ENCODE measurements at places on chromosomes 7 and 10.

- DNase-seq: no peak
Measured at GRCh38 chr7:126605553-126605952, 647.2 kb downstream of the GRM8 start.

DNA sequence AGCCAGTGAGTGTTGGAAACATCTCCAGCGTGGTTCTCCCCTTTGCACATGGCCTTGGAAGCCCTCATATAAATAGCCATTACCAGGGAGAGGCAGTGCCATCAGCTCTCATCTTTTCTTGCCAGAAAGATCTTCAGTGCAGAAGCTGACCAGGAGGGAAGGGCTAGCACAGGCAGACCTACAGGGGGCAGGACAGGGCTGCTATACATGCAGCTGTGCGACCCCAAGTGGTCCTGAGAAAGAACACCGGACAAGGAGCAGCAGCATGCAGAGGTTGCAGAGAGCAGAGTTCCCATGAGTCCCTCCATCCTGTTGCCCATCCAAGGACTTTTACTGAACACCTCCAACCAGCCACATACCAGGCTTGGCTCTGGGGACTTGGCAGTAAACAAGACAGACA is 17.1 kb downstream of the GRID1 start:
- DNase-seq: no peak

GRCh38 chr7:42197451-42197850 is 39.6 kb downstream of the GLI3 start:
- DNase-seq: no peak

DNA sequence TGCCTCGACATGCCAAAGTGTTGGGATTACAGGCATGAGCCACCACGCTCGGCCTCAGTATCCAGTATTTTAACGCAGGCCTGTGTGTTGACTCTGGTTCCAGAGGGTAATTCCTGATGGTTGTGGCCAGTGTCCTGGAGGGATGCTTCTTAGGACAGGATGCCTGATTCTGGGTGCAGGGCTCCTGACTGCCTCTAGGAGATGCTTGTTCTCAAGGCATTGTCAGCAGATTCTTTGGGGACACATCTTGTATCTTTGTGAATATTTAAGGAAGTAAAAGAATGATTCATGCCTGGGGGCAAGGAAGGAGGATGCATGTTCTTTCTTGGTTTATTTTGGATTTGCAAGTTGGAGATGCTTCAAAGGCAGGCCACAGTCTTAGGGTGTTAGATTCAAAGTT is 2.2 kb downstream of the ZDHHC4 start:
- no peak for DNase-seq

DNA sequence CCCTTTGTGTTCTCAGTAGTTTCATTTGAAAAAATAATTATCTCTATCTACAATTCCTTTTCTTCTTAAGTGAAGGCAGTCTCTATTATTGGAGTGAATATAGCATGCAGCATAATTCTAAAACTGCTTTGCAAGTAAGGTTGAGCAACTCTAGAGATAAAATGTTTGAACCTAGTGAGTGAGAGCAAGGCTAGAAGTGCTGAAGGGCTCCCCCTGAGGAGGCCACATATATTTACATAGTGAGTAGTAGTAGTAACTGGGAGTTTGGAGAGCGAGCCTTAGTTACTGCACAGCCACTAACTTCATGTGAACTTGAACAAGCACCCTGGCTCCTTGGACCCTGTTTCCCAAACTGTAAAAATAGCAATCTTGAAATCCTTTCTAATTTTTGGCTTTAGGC is 141.5 kb upstream of the DKK1 start:
- DNase-seq: no peak

DNA sequence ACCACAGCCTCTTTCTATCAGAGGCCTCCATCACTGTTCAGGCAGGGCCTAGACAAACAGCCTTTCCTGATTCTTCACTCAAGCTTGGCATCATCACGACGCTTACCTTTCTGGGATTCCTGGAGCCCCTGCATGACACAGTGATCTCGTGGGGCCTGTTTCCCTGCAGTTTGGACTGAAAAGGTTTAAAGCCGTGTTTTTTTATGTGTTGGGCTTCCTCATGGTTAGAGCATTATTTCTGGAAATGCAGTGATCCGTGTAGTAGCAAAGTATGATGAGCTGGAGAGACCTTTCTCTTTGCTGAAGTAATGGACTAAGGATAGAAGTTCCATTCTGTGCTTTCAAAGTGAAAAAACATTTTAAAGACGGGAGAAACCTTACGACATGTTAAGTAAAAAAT is 169.1 kb downstream of the BMPER start:
- DNase-seq: no peak

- DNase-seq: no peak
Measured at GRCh38 chr7:66732439-66732838, 8.1 kb upstream of the RABGEF1 start.

DNA sequence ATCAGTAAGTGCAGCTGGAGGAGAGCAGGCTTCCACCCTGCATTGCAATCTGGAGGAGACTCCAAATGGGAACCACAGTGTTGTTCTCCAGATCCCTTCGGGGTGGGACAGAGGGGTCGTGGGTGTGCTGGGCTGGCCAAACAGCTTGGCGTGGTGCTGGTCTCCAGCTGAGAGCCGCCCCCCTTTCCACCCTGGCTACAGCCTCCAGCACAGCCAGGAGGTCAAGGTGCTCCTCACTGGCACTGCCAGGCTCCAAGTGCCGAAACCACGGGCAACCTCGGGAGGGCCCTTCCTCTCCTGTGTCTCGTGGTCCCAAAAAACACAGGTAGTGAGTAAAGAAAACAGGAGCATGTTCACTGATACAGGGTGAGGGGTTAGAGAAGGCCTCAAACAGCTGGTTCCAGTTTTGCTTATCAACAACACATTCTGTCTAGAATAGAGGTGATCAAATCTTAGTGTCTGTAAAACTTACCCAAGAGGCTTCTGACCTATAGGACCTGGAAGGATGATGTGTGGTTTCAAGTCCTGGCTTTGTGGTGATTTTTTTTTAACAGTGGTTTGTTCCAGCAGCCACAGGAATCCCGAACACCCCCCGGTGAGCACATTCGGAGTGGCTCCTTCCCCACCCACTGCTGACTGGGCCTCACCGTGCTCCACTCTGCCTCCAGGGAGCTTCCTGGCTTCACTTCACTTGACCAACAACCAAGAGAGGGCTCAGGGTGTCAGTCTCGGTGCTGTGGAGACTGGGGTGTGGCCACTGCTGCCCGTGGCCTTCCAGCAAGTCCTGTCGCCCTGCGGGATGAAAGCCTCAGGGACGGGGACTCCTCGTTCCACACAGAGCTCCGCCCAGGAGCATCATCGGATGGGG is 31.2 kb upstream of the EN2 start:
- no peak for DNase-seq

DNA sequence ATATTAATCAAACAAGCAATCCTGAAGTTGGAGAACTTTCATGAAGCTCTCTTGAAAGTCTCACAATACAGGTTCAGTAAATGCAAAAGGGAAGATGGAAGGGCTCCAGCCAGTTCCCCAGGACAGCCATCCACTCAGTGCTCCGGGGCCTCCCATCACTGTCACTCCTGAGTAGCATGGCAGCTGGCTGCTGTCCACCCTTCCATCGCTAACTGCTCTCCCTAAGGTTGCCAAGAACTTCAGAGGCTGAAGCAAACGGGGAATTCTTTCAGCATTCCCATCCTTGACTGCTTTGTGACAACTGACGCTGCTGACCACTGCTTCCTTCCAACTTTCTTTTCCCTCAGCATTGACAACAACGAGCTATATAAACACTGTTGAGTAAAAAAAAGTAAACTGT is 69.1 kb downstream of the VPS41 start:
- no peak for DNase-seq

DNA sequence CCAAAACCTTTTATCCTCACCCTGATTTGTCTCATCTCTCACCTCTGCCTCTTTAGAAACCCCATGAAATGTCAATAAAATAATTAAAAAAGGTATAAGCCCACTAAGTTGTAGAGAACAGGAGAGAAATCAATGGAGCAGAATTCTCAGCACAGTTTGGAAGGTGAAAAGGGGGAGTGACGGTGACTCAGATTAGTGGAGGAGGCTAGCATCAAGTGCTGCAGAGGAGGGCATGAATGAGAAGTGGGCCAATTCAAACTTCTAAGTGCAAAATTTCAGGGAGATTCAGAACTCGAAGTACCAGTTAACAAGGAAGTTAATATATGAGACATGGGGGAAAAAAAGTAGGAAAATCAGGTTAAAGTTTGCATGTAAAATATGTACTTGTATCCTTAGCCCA is 34.9 kb upstream of the ETV1 start:
- DNase-seq: no peak

DNA sequence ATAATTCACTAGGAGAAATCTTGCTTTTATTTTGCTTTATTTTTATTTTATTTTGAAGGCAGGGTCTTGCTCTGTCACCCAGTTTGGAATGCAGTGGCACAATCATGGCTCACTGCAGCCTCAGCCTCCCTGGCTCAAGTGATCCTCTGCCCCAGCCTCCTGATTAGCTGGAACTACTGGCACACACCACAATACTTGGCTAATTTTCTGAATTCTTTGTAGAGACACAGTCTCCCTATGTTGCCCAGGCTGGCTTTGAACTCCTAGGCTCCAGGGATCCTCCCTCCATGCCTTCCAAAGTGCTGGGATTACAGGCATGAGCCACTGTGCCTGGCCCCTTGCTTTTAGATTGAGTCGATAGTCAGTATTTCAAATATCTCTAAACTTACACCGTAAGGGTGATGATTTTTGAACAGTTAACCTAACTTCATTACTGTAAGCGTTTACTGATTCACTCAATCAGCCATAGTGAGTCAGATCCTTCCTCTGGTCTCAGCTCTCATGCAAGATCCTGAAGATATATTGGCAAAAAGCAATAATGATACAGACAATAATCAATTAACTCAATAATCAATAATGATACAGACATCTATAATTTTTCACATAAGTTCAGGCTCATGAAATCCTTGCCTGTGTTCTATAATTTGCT is 239.5 kb downstream of the KIAA1217 start:
- DNase-seq: no peak

GRCh38 chr7:50227726-50228125 is 76.8 kb upstream of the IKZF1 start:
- DNase-seq: no peak

DNA sequence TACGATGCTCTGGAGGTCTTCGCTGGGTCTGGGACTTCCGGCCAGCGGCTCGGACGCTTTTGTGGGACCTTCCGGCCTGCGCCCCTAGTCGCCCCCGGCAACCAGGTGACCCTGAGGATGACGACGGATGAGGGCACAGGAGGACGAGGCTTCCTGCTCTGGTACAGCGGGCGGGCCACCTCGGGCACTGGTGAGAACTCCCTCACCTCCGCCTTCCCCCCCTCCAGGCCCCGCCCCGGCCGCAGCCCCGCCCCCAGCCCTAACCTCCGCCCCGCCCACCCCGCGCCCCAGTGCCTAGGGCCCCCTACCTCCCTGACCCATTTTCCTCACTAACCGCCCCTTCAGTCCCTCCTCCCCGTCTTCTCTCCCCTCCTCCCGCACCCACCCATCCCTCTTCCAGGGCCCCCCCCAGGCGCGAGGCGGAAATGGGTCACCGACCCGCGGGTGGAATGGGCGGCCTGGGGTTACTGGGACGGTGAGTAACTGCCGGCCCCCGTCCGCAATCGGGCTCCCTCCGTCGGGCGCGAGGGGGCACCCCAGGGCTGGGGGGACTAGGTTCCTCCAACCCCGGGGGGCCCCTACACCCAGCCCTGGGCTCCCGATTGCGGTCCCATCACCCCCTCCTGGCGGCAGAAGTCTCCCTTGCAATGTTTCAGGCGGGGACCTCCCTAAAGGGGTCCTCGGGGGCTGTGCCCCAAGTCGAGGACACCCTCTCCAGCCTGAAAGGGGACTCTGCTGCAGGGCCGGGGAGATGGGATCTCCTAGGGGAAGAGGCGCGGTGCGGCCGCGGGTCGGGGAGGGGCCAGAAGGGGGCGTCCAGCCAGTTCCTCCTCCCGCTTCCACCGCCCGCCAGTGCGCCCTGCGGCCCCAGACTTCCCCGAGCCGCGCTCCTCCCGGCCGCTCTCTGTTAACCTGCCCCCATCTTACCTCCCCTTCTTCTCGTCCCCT is 2.1 kb downstream of the PCOLCE start:
- DNase-seq: peak; percentile 39

DNA sequence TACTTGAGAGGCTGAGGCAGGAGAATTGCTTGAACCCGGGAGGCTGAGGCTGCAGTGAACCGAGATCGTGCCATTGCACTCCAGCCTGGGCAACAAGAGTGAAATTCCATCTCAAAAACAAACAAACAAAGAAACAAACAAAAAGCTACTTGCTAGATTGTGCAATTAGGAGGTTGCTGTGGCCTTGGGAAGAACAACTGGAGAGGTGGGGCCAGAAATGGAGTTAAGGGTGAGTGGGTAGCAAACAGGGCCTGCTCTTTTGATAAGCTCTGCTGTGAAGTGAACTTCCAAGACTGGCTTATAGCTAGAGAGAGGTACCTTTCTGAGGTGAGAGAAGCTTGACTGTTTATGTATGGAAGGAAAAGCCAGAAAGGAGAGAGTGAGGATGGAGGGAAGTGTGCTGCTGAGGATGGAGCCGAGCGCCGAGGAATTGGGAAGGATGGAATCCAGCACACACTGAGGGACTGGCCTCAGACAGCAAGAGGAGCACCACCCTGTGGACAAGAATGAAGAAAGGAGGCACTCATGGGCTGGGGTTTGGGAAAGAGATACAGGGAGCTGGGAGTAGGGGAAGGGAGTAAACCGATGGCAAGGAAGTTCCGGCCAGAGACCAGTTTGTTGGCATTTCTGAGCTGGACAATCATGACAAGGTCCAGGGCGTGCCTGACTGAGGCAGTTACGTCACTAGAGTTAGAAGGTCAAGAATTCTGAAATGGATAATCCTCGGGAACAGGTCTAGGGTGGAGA is 7.0 kb upstream of the RPEL1 start:
- no peak for DNase-seq

DNA sequence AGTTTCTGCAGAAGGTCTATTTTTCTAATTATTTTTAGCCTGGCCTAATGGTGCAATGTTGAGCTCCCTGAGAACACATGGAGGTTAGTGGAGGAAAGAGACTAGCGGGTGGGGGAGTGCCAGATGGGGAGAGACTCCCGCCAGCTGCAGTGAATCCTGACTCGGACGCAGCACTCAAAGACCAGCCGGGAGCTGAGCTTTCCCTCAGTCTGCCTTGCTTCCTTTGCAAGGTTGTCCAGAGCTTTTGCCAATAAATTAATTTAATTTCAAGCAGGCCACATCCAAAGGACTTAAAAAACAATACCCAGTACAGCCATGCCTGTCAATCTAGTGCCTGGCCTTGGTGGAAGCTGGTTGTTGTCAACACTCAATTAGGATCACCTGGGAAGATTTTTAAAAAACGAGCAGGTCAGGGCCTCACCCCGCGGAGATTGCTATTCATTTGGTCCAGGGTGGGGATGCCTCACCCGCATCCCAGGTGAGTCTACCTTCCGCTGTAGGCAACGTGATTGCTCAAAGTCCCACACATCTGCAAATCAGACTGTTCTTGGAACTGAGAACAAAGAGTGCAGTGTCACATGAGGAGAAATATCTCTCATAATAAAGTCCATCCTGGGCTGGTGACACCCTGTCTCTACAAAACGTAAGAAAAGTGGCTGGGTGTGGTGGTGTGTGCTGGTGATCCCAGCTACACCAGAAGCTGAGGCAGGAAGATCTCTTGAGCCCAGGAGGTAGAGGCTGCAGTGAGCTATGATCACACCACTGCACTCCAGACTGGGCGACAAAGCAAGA is 4.0 kb downstream of the CLRN3 start:
- no peak for DNase-seq

- DNase-seq: no peak
Measured at GRCh38 chr7:73892003-73892999, 31.3 kb downstream of the TMEM270 start.

Data from DMS79 (cell line).